ENCODE measurements at places on chromosomes 5 and 9.

DNA sequence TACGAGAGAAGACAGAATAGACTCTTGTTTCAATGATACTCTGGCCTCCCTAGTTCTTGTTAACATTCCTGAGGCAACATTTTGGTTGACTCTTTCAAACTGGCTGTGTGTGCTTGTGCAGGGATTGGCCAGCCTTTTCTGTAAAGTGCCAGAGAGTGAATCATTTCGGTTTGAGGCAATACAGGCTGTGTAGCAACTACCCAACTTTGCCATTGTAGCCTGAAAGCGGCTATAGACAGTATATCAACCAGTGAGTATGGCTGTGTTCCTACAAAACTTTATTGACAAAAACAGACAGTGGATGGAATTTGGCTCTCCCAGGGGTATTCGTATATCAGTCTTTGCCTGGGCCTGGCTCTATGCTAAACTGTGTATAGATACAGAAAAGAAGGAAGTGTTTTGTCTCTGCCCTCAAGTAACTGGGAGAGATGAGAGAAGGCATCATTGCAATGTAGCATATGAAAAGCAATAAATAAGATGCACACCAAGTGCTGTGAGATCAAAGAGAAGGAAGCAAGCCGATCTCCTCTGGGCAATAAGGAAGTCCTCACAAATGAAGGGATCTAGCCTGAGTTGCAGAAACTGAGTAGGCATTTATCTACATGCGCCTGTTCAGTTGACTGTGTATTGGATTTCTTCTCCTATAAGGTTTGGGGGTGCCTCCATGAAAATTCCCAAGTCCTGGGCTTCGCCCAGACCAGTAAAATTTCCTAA, 568.0 kb upstream of the KLF4 start:
- DNase-seq = no peak

DNA sequence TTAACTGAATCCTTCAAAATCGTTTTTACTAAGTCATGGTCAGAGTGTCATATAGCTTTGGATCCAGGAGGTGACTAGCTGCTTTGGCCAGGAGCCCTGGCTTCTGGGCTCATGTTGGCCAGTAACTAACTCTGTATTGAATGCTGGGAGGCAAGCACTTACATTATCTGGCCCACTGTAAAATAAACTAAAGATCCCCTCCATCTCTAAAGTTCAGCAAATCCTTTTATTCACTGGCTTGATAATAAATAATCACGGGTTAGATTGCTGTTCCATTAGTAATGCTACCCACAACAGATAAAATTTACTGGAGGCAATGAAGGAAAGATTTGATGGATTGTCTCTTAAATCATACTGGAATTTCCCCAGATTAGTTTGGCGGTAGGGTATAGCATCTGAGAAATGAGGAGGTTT, 382.2 kb upstream of the TLE4 start:
- no peak for DNase-seq

DNA sequence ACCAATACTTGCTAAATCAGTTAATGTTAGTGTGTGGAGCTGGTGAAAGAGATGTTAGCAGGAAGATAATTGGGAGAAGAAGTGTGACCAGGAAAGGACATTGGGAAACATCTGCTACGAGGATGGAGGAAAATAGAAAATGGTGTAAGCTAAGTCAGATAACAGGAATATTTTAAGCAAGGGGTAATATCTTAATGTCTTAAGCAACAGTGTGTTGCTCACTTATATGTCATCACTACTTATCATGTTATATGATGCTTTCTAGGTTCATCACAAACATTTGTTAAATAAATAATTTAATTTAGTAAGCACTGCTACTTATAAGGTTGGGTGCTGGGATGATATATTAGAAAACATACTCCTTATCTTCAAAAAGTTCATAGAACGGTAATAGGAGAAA, 326.1 kb downstream of the EDIL3 start:
- no peak for DNase-seq

DNA sequence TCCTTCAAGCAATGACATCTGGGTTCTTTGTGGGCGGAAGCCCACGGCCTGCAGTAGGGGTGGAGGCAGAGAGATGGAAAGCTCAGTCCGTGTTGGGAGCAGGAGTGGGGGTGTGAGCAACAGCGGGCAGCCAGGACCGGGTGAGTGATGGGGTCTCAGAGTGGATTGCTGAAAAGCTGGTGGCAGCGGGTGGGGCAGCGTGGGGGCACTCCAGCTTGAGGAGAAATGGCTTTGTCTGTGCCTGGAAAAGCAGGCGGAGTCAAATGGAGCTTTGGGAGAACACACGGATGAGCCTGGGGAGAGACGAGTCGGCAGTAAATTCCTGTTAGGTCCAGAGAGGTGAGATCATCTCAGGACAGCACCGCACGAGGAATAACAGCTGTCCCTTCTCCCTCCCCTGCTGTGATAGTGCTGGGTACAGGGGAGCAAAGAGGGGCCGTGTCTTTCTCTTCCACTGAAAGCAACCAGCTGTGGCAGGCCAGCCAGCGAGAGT, 42.1 kb downstream of the CACNA1B start:
- no peak for DNase-seq

DNA sequence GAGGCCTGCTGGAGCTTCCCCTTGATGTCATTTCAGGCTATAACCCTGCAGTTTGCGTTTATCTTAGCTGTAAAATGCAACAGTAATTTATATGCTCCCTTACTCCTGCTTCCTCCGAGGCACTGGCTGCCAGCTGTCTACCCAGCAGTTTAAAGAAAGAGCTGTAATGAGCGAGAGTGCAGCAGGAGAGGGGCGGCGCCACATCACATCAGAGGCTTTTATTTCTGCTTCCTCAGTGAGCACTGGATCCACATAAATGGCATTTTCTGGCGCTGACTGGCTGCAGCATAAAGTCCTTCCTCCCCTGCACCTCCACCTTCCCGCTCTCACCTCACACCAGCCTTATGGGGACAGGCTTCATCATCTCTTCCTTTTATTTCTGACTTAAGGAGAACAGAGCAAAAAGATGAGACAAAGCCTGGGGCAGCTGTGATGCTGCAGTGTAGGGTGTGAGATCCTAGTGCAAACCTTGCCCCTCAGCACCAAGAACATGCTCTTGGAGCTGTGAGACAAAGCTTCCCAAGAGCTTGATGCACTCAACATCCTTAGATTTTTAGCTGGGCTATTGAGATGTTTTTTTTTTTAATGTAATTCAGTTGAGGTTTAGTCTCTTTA, 829.6 kb upstream of the ZNF608 start:
- DNase-seq = no peak

- no peak for DNase-seq
Observed at GRCh38 chr9:120628207-120628924, 48.4 kb upstream of the CDK5RAP2 start.

GRCh38 chr5:56421246-56422075, 188.3 kb upstream of the ANKRD55 start:
- no peak for DNase-seq

- DNase-seq = no peak
Observed at GRCh38 chr5:24163091-24163490, 481.7 kb downstream of the CDH10 start.

GRCh38 chr5:140040358-140040757, 2.7 kb downstream of the NRG2 start:
- DNase-seq = no peak

Data from activated naive CD4-positive, alpha-beta T cell (primary cell).